ENCODE measurements at places on chromosomes 1 and 21. TPM values are rescaled to one million over a fixed set of nuclear protein-coding genes. Genes with fewer than 3 reads are reported as not detected.

Gene MTR
- total RNA-seq: 14.3 TPM

Gene LRRC8D
- total RNA-seq: 22.3 TPM

Gene C1QB
- not detected for total RNA-seq

Gene SPRR3
- not detected for total RNA-seq

Gene PTPRC
- total RNA-seq: not detected

Gene OR2T11
- not detected for total RNA-seq

Gene IL12RB2
- 0.33 TPM for total RNA-seq

Gene EYA3
- 15.1 TPM for total RNA-seq

Gene ZSWIM5
- 0.63 TPM for total RNA-seq

Gene MRPL20
- 174 TPM for total RNA-seq

Gene CLCA1
- total RNA-seq: not detected

Gene HCN3
- 2.1 TPM for total RNA-seq

Gene S100A3
- 5.8 TPM for total RNA-seq

Gene S100A7
- total RNA-seq: not detected

Gene TPTE
- not detected for total RNA-seq

Gene OR2T33
- 0.13 TPM for total RNA-seq

Gene KCND3
- total RNA-seq: not detected

Gene LRRC71
- total RNA-seq: not detected

Gene PADI6
- not detected for total RNA-seq

Gene FDPS
- total RNA-seq: 148 TPM

Gene KRTAP19-1
- total RNA-seq: not detected

Gene GPR89B
- 6.7 TPM for total RNA-seq

Gene FAM131C
- total RNA-seq: 0.65 TPM

Gene SPRR2B
- not detected for total RNA-seq

Gene RHD
- total RNA-seq: not detected

Gene SSU72
- total RNA-seq: 105 TPM

Gene CCDC27
- not detected for total RNA-seq

Gene RIPPLY3
- total RNA-seq: 0.51 TPM

Gene EDARADD
- total RNA-seq: 2.4 TPM

Gene XCL1
- total RNA-seq: not detected

Gene ANKRD65
- 1.5 TPM for total RNA-seq

Gene TRNP1
- 56.5 TPM for total RNA-seq

Gene OR2L13
- not detected for total RNA-seq

Gene DYRK3
- total RNA-seq: 7.1 TPM

Gene LCE1F
- total RNA-seq: not detected

Gene PTPRU
- total RNA-seq: 27.5 TPM

Gene TMPRSS2
- under 0.01 TPM for total RNA-seq

Gene PRDM16
- total RNA-seq: under 0.01 TPM

Gene GJA9
- total RNA-seq: not detected

Gene OR6K3
- total RNA-seq: not detected

Gene LRRC53
- total RNA-seq: not detected

Gene ETV3L
- not detected for total RNA-seq

Gene EXTL1
- total RNA-seq: 2.3 TPM

Gene STXBP3
- total RNA-seq: 13.1 TPM

Gene AADACL4
- not detected for total RNA-seq
